ENCODE measurements at places on chromosomes 12 and 14.

DNA sequence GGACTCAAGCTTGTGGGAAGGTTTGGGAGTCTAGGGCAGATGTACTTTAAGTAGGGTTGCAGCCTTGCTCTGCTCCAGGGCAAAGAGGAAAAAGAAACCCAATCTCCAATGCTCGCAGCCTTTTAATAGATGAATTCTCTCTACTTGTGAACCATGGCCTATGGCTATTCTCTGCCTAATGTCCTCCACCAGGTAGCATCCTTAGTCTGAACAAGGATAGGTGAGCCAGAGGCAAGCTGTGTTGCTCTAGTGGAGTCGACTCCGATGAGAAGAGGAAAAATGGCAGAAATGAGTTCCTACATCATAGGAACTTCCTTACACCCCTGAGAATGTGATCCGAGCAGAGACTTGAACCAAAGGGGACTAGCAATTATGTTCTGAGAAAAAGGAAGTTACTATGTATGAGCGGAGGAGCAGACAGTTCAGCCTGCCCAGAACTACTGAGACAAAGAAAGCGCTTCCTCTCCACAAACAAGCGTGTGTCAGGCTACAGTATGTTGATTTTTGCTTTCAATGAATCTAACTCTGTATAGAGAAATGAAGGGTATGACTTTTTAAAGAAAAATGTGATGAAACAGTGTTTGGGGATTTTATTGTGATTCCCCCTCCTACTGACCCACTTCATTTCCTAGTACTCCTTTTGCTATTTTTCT lies 153.6 kb upstream of the ARID2 start:
- DNase-seq: no peak

- DNase-seq: no peak
Measured at GRCh38 chr14:71238835-71239234, 331.6 kb downstream of the PCNX1 start.

DNA sequence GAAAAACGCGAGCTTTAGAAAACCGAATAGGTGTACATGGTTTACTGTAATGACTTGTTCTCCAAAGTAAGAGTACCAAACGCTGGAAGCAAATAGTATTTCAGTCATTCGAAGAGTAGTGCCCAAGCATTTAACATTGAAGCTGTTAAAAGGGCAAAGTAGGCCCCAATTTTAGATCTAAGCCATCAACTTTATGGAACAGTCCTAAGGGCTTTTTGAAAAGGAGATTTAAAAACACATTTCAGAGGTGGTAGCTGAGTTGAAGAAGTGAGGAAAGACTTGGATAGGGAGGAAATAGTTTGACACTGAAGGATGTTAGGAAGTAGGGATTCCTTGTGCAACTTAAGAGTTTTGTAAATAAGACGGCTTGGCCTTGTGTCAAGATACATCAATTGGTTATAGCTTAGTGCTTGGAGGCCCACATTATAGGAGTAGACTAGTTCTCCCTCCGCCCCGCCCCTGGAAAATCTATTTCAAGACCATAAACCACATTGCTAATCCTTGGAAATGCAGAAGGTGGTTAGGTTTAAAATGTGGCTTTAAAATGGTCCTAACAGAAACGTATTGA lies 783 bp upstream of the TUBA1B start:
- DNase-seq: no peak

GRCh38 chr12:51413791-51414190 lies 10.8 kb upstream of the SLC4A8 start:
- DNase-seq: no peak

DNA sequence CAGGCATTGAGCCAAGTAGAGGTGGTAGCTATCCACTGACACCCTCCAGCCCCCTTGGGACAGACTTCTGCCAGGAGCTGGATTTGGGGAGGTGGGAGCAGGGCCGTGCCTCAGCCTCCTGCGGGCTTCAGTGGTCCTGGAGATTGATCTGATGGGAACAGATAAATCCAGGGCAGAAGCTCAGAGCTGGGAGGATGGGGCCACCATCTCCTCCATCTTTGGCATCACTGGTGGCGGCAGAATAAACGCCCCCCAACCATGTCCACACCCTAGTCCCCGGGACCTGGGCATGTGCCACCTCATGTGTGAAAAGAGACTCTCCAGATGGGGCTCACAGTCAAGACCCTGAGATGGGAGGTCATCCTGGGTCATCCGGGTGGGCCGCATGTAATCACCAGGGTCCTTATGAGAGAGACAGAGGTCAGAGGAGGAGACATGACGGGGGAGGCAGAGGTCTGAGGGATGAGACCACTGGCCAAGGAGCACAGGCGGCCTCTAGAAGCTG lies 209.6 kb upstream of the RTL1 start:
- DNase-seq: no peak

DNA sequence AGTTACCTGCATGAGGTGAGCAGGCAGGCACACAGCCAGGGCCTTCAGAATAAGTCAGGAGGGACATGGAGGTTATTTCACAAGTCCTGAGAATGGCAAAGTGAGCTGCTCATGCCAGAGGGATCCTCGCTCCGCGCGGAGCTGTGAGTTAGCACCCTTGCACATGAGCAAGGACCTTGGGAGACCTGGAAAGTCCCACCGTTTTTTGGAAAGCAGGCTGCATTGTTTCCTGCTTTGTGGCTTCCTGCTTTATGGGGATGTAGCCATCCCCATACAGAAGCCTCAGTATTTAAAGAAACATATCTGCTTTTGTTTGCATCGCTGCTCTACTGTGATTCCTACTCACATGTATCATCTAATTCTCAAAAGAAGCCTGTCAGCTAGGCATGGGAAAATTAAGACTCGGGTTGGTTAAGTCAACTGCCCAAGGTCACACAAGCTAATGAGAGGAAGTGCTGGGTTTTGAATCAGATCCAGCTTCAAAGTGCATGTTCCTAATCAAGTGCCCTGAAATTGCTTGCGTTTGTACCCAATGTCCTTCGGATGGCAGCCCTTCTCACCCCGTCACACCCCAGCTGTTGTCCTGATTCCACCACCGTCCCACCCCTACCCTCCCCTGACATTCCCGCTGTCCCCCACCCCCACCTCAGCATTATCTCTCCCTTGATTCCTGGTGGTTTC lies 106.2 kb downstream of the CRACR2A start:
- DNase-seq: no peak
